ENCODE measurements at places on chromosomes 1 and 21.
A peak's percentile ranks its signal among the peaks of the same experiment; 100 is the strongest.

DNA sequence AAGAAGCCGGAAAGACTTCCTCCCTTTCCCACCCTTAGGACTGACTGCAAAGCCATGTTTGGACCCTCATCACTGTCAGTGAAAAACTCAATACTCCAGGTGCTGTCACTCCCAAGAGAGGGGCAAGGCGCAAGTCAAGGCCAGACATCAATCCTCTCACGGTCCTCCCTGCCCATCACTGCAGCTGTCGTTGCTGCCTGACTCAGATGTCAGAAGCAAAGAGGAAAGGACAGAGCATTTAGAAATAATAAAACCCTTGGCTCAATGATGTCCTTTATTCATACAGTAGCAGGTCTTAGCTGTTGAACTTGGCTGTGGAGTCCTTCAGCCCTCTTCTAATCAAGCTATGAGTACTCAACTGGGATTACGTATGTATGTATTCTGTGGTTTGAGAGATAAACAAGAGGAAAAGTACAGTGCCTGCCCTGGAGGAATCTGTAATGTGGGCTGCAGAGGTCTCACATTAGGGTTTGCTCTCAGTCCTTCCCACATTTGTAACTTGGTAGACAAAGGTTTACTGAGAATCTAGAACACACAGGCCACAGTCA lies 13.5 kb downstream of the SUSD4 start:
- DNase-seq, result no peak

DNA sequence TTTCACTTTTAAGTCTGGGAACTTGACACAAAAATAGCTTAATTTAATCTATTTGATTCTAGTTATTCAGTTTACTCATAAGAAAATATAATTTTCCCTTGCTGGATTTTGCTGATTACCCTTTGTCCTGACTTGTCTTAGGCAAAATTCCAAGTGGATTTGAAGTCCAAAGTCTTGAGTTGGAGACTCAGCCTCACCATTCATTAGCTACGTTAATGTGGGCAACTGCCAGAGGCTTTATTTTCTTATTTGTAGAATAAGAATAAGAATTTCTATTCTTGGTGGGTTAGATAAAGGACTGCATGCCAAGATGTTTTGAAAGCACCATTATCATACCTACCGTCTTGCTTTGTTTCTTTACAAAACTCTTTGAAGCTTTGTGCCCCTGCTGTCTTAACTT lies 22.8 kb upstream of the PAPPA2 start:
- no peak for DNase-seq

DNA sequence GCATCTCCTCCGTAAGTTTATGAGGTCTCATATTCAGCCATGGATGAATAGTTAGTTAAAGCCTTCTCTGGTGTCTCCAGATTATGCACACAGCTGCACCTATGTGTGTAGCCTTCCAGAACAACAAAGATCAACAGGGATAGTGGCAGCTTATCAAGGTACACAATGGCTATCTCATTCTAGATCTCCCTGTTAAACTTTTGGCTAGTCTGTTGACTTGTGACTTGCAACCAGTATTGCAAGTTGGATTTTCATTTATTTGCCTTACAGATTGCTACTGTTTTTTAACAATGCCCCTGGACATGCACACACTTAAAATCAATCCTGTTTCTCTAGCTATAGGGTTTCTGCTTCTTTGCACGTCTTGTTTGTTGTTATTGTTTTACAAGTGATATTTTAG lies 363.2 kb downstream of the OMA1 start:
- DNase-seq, result peak; percentile 27

DNA sequence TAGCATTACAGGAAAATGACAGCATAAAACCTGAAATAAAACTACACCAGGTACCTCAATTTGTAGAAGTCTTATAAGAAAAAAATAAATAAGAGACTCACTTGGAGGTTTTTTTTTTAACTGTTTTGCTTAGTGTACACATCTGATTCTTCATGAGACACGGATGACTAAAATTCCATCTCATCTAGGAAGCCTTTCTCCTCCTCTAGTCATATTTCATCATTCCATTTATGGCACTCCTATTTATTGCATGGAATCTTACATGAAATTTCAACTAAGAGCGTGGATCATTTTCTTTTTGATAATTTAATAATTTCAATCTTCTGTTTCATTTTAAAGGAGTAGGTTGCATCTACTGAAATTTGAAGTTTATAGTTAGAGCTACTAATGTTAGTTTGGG lies 1.6 kb upstream of the PTGS2 start:
- DNase-seq, result no peak

- no peak for DNase-seq
Measured at GRCh38 chr21:32702702-32703101, 25.1 kb downstream of the SYNJ1 start.

GRCh38 chr1:56227886-56228285 lies 351.5 kb downstream of the PLPP3 start:
- no peak for DNase-seq

GRCh38 chr1:205124726-205125125 lies 2.9 kb upstream of the RBBP5 start:
- DNase-seq, result no peak

DNA sequence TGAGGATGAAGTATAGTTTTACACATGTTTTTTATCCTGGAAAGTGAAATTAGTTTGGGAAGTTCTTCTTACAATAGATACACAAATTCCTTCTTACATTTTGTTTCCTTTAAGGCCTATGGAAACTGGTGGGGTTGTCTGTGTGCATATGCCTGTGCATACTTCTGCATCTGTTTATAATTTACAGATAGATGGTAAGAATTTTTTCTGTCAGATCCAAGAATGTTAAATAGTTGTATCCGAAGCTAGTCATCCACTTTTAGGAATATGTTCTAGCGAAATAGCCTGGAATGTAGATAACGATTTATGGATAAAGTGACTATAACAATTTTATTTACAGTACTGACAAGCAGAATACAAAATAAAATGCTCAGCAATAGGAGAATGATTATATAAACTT lies 194.1 kb downstream of the ROR1 start:
- no peak for DNase-seq

- no peak for DNase-seq
Measured at GRCh38 chr1:153057375-153057774, at the start of gene SPRR2A. Gene SPRR2A, minus strand, starts transcription at chr1:153057512. Its CDS starts 777 bp downstream, at chr1:153056735.

DNA sequence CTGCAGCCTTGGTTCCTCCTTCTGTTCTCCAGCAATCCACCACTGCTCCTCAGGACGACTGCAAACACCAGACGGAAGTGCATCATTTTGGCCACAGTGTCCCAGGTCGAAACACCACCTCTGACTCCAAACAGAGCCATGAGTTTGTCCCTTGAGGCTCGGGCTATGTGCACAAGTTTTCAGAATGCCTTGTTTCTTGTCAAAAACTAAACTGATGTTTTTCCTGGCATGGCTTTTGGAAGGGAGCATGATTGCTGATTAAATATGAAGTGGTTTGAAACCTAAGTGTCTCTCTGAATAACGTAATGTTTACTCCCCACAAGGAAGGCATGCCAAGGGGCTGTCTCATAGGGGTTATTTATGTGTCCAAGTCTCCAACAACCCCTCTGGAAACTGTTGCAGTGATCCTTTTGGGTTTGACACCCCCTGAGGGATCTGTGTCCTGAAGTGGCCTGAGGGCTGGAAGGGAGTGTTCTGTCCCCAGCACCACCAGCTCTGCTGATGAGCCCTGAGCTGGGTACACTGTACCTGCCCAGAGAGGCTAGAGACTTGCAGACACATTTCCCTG lies 132.7 kb downstream of the PLPP3 start:
- DNase-seq, result no peak

DNA sequence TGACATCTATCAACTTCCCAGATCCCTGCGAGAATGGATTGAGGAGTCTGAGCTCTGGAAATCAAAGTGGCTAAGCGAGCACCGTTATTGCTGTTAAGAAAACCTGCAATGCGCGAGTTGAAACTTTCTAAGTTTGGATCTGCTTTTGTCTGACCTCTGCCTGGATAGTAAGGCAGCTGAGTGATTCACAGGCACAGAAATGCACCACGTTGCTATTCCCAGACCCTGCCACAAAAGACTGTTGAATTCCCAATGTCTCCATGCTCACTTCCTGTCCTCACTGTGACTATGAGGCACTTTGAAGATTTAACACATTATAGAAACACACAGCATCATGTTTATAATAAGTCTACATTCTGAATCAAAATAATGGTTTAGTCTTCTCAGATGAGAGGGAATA lies 27.1 kb upstream of the CNIH3 start:
- no peak for DNase-seq

GRCh38 chr1:20732071-20732587 lies 374 bp downstream of the SH2D5 start:
- no peak for DNase-seq

DNA sequence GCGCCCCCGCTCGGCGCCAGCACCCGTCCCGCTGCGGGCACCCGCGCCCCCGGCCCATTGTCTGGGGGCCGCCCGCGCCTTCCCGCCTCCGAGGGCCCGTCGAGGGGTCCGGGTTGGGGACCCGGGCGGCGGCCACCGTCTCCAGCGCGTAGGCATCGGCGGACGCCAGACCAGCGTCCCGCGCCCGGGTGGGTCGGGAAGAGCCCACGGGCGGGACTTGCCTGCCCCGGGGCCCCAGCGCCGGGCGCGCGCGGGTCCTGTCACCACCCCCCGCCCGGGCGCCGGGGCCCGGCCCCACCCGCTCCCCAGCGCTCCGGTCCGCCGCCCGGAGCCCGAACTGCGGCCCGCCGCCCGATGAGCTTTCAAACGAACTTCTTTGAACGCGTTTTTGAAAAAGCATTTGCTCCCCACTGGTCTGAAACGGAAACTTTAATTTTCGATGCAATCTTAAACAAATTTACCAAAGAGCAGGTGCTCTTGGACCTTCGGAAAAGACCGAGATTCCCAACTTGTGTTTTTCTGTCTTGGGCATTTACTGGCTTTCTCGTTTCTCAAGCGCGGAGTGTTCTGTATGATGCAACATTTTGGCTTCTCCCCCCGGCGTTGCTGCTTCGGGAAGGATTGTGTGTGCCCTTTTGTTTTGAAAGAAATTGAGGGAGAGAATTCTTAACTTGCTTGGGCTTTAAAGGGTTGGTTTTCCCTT lies 615 bp downstream of the CLIC4 start:
- no peak for DNase-seq

DNA sequence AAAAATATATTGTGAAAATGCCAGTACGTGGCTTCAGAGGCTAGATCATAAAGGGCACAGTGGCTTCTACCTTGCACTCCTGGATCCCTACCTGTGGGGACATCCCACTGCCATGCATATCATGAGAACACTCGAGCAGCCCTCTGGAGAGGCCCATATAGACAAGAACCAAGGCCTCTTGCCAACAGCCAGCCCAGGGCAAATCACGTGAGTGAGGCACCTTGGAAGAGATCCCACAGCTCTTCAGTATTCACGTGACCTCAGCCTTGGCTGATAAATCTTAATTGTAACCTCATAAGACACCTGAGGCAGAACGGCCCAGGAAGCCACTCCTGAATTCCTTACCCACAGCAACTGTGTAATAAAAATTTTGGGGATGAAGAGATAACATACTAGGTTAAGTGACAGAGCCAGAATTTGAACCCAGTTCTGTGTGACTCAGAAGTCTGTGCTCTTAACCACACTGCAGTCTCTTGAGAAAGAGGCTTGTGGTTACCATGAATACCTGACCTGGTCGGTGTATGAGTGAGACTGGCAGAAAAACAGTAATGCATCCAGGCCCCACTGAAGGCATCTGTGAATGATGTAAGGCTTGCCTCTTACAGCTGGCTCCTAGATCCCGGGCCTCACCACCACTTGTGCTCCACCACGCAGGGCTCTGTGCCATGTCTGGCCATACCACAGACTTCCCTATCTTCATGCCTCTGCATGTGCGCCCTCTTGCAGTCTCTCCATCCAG lies 6.9 kb upstream of the A3GALT2 start:
- peak; percentile 28 for DNase-seq

DNA sequence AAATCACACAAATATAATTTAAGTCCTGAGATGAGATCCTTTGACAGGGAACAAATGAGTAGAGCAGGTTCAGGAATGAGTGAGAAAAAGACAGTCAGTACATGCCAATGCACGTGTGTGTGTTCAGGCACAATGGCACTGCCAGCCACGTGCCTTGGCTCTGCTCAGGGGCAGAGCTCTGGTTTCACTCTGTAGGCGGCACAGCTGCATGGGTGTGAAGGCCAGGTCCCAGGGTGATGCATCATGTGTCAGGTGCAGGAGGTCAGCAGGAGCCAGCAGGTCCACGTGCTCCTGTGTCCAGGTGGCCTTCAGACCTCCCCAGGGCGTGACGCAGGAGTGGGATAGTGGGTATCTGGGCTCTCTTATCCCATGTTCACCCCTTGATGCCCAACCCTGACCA lies 386.1 kb downstream of the KCNH1 start:
- DNase-seq, result no peak

DNA sequence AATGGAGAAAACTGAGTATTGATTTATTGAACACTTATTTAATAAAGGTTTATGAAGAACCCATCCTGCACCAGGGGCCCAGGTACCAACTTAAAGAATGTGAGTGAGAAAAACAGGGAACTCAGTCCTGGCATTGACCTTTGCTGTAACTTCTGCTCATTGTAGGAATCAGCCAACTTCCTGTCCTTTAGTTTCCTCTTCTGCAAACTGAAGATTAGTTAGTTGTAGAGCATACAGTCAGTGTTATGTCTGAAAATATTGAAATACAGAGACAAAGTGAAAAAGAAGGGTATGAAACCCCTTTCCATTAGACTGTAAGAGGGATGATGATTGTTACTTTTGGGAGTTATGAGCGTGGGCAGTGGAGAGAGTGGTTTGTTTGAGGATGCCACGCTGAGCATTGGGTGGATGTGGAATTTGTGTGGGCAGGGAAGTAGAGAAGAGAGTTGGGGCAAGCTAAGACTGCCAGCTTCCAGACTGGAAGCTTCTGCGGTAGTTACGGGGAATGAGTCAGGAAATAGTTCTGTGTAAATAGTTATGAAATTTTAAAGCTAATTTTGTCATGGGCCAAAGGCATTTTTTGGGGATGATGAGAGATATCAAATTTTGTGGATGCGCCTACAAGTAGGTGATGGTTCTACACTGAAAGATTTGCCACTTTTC lies 89.2 kb downstream of the GPR88 start:
- no peak for DNase-seq

GRCh38 chr1:204846546-204846945 lies 24.1 kb upstream of the NFASC start:
- DNase-seq, result no peak

DNA sequence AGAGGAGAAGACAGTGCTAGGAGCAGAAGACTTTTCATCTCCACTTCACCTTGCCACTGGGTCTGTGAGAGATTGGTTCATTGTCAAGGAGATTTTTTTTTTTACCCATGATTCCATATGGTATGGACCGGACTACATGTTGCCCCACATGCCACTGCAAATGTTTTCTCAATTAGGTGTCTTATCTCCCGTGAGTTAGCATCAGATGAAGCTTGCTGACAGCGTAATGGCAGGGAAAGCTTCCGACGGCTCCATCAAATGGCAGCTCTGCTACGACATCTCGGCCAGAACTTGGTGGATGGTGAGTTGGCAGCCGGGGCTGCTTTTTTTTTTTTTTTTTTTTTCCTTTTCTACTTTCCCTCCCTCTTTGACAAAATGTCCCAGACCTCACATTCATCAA lies 217.2 kb upstream of the NFIA start:
- DNase-seq, result no peak

- DNase-seq, result peak; percentile 92
Measured at GRCh38 chr1:204359474-204360255, at the start of gene PLEKHA6. Gene PLEKHA6, minus strand, starts transcription at chr1:204359929. Its CDS starts 86,202 bp downstream, at chr1:204273727.

Data from NCI-H187 treated with DMSO at 0.1 percent for 48 hours (cell line).